Pulmonary artery endothelial cell (primary cell): ENCODE measurements at places on chromosomes 1 and 21.

GRCh38 chr1:8276173-8276914 is 41.6 kb upstream of the SLC45A1 start:
- DNase-seq: no peak

DNA sequence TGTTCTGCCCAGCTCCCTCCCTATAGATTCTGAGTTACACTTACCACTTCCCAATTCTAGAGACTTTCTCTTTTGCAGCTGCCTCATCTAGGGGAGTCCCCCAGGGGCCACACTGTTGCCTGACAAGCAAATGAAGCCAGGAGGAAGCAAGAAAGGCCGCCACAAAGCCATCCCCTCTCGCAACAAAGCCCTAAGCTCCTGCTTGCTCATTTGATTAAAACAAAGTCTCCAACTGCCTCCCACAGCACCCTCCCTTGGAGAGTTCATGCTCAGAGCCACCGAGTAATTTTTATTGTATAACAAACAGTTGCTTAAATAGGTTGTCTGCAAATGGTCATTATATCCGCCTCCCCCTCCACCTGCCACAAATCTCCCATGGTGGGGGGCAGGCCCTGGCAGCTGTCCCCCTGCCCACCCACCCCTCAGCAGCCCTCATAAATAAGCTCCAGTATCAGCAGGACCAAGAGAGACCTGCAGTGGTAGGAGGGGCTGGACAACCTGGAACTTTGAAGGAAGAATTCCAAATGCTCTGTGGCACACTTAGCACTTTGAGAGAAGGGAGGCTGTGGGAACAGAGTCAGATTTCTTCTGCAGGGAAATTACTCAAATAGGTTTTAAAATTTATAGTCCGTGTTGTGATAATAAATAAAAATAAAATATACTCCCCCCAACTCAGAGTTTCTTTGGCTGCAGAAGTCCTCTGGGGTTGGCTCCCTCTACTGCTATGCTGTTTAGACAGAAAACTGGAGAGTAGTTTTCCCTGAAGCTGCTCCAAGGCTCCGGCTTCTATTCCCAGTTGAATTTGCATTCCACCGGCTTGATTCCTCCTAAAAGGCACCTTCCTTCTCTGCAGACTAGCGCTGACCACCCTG is 237.5 kb downstream of the TTLL7 start:
- no peak for DNase-seq

GRCh38 chr21:27070861-27071670 is 104.2 kb upstream of the ADAMTS5 start:
- no peak for DNase-seq

GRCh38 chr1:232225336-232226131 is 404.4 kb downstream of the SIPA1L2 start:
- no peak for DNase-seq

DNA sequence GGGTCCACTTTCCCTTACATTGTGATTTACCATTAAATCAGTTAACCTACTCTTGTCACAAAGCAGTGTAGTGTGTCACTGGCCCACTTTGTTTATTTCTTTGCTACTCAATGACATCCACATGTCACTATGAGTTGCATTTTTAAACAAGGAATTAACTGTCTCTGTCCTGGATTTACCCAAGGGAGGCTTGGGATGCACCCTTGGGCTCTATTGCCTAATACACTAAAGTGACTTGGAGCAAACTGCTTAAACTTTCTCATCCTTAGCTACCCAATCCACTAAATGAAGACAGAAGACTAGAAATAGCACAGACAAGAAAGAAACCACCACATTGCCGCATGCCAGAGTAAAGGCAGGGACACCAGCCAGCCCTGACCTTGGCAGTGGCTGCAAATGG is 136.2 kb upstream of the TIAM1 start:
- DNase-seq: no peak

- DNase-seq: no peak
Measured at GRCh38 chr1:155017946-155018316, 15.3 kb downstream of the ZBTB7B start.

DNA sequence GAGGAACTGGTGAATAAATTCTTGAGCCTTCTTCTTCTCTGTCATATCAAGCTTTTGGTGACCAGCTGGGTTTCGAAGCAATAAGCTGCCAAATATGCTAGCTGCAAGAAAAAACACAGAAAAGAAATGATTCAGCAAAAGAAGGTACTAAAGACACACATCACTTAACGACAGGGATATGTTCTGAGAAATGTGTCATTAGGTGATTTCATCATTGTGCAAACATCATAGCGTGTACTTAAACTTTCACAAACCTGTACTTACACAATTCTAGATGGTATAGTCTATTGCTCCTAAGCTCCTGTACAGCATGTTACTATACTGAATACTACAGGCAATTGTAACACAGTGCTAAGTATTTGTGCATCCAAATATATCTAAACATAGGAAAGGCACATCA is 2.9 kb upstream of the MTF1 start:
- DNase-seq: no peak

- no peak for DNase-seq
Measured at GRCh38 chr1:214213136-214213535, 67.8 kb upstream of the SMYD2 start.

GRCh38 chr1:202806845-202807450 is 1.3 kb downstream of the KDM5B start:
- DNase-seq: no peak

- no peak for DNase-seq
Measured at GRCh38 chr1:26983863-26984262, 9.6 kb upstream of the TRNP1 start.

GRCh38 chr1:61428146-61428545 is 296.8 kb downstream of the TM2D1 start:
- no peak for DNase-seq
